Stimulated activated CD8-positive, alpha-beta memory T cell treated with anti-CD3 and anti-CD28 coated beads, Interleukin-15, amount 100 ng/mL, for 4 hours (primary cell): ENCODE measurements at places on chromosomes 16 and 17.
A peak's percentile ranks its signal among the peaks of the same experiment; 100 is the strongest.

DNA sequence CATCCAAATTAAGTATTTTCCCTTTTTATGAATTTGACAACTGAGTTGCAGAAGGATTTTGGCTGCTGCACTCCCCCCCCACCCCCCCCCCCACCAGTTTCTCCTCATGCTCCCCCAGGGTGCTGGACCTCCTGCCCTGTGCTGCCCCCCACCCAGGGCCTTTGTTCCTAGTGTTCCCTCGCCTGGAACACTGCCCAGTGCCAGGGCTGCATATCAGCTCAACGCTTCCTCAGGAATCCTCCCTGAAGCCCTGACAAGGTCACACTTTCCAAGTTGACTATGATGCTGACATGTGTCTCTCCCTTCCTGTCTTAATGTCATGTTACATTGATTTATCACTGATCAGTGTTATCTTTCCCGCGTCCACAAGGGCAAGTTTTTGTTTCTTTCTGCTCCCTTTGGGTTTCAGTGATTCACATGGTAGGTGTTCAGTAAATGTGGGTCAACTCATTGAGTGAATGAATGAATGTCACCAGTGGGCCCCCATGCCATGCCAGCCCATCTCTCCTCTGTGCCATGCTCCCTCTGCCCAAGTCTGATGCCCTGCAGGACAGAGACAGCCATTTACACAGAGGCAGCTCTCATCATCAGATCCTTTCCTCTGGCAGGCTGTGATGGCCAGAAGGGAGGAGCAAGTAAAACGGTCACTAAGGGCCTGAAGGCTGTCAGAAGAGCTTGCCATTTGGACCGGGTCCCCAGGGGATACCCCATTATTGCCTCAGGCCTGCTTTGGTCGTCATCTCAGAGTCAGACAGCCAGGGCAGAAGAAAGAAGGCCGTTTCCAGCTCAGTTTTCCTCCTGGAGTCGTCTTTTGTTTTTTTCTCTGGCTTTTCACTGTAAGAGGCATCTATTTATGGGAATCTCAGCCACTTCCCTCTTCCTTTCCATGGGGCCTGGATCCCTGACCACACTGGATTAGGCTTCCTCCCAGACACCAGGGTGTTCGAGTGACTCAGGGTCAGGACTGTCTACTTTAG lies 386.2 kb downstream of the SNX29 start:
- no peak for DNase-seq

DNA sequence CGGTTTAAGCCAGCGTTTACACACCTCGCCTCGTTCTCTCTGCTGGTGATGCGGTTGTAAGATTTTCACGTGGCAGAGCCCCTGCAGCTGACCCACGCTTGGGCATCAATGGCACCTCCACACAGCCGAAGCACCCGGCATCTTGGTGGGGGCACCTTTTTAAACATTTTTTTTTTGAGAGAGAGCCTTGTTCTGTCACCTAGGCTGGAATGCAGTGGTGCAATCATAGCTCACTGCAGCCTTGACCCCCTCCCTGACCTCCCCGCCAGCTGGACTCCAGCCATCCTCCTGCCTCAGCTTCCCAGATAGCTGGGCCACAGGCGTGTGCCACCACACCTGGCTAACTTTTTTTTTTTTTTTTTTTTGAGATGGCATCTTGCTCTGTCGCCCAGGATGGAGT lies 4.9 kb downstream of the WDR90 start:
- no peak for DNase-seq

DNA sequence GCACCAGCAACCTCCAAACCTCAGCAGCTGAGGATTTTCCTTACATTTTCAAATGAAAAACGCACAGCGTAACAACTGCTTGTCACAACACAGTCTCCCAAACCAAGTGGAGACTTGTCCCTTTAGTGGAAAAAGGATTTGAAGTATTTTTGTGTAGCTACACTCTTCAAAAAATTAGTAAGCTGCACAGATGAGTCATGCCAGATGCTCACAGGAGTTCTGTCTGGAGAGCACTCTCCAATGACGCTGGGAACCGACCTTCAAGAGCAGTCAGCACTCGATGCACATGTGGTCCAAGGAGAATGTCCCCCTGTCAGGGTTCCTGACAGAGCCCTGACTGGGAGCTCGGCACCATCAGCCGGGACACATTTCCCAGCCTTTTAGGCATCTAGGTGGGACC lies 39.8 kb downstream of the MAP1LC3B start:
- DNase-seq, result no peak

DNA sequence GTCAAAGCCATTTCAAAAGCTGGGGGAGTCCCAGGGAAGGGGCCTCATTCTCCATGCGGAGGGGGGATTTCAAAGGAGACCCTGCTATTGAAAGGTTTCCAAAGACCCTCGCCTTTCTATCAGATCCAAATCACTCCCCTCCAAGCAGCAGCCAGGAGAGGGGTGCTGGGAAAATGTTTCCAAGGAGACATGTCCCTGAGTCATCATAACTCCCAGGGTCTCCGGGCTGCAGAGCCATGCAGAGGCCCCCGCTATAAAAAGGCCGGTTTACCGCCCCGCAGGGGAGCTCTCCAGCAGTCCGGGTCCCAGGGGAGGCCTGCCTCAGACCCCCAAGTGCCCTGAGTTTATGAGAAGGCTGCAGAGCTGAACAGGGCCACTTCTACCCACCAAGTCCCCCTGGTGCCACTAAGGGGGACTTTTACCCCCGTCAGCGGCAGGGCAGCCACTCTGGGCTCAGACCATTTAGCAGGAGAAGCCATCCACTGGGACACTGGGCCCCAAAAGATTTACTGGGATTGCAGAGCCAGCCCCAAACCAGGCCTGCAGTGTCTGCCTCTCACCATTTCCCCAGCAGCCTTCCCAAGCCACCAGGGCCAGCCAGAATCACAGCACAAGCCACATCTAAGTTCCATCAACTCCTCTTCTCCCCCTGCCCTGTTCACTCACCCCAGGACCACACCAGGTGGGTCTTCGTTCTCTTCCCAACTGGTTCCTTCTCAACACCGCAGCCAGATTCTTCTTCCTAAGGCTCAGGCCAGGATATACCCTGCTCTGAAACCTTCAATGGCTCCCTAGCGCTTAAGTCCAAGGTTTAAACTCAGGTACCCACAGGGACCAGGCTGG lies 234.4 kb downstream of the ZNF423 start:
- no peak for DNase-seq

DNA sequence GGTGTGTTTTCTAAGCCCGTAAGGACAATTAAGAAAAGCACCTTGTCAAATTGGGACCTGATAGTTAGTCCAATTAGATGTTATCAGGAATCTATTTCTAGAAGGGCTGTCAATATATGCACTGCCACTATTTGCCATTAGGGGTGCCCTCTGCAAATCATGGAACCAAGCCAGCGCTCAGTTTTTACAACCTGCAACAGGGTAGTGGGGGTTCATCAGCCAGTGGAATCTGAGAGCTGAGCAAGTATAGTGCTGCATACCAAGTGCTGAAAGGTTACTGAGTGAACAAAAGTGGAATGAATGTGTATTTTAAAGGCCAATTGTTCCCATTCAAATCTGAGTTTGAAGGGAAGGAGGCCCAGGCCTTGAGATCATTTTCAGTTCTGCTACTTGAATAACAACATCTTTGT lies 10.4 kb downstream of the PRR11 start:
- DNase-seq, result no peak

GRCh38 chr17:6075845-6076244 lies 5.7 kb downstream of the WSCD1 start:
- no peak for DNase-seq

DNA sequence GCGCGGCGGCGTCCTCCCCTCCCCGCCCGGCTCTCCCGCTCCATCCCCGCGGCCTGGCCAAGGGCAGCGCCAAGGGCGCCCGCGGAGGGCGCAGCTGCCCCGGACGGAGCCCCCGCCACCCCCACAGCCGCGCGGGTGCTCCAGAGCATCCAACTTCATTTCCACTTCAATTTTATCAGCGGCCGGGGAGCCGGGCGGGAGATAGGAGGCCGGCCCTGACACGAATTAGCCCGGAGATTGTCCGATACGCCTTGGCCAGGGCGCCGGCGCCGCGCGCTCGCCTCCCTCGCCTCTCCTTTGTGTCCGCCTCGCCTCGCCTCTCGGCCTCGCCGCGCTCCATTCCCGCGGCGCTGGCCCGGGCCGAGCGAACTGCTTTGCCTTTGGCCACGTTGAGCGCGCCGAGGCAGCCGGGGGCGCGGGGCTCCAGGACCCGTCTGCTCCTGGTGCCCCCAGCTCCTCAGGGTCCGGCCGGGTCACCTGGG lies 129.1 kb upstream of the LHX1 start:
- DNase-seq, result no peak

- no peak for DNase-seq
These were observed 10.1 kb downstream of the AFMID start for GRCh38 chr17:78197147-78197832.

GRCh38 chr16:79826732-79827475 lies 226.4 kb upstream of the MAF start:
- DNase-seq, result no peak

DNA sequence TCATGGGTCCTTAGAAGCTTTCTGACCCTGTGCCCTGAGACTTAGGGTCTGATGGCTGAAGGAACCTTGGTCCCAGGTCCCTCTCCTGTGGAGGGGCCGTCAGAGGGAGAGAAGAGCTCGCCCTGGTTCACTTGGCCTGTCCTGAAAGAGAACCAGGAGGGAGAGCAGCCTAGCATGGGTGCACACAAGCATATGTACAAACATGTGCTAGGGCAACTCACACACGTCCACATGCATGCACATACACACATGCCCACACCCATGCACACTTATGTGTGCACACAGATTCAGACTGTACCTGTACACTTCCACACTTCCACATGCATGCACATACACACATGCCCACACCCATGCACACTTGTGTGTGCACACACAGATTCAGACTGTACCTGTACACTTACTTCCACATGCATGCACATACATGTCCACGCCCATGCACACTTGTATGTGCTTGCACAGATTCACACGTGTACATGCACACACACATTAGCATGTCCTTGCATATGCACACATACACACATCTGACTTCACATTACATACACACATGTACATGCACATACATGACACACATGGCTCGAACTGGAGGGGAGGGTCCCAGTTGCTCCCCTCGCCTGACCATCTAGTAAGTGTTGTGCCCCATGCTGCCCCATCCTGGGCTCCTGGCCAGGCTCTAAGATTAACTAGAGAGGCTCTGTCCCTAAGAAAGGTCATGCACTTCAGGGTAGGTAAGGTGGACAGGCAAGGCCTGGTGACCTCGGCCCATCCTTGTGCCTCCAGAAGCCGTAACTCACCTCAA lies 122.0 kb downstream of the METRNL start:
- no peak for DNase-seq

GRCh38 chr17:48730240-48730550 lies 1.6 kb upstream of the HOXB13 start:
- DNase-seq, result no peak

- DNase-seq, result peak; percentile 5
These were observed 51.8 kb downstream of the CA10 start for GRCh38 chr17:52106638-52107261.

GRCh38 chr17:40326014-40326831 lies 17.2 kb downstream of the RARA start:
- DNase-seq, result no peak

- no peak for DNase-seq
These were observed 13.7 kb downstream of the CHMP1A start for GRCh38 chr16:89643769-89644300.

- no peak for DNase-seq
These were observed 22.3 kb downstream of the CA10 start for GRCh38 chr17:52136166-52136565.

GRCh38 chr17:526425-526824 lies 173.8 kb upstream of the RPH3AL start:
- no peak for DNase-seq

- DNase-seq, result no peak
These were observed 31.0 kb upstream of the C16orf78 start for GRCh38 chr16:49342336-49343265.
